ENCODE measurements at places on chromosomes 6 and 20.
A peak's percentile ranks its signal among the peaks of the same experiment; 100 is the strongest.

- DNase-seq: no peak
Observed at GRCh38 chr20:6956574-6956973, 189.1 kb downstream of the BMP2 start.

GRCh38 chr6:6870921-6871320 lies 236.8 kb upstream of the RREB1 start:
- DNase-seq: no peak

GRCh38 chr20:20731945-20732296 lies 19.5 kb upstream of the RALGAPA2 start:
- no peak for DNase-seq

DNA sequence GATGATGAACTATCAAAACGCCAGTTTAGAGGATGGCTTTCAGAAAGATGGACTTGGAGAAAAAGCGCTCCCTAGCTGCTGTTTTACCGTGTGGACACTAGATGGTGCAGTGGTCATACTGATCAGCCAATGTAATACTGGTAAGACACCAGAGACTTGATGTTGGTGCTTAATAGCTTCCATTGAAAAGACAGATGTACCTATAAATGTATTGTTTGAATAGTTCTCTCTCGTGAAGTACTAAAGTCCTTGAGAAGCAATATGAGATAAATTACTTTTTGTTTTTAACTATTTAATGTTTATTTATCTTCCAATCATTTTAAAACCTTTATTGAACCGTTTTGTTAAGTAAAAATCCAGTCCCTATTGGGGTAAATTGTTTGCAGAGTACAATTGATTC lies 63.9 kb upstream of the FUCA2 start:
- peak; percentile 77 for DNase-seq

Data from activated CD4-positive, alpha-beta T cell treated with anti-CD3 and anti-CD28 coated beads, Interleukin-10, Interleukin-2, amounts not matched to agents 100 ng/mL and 50 ng/mL, durations not matched to agents 16 hours and 8 hours (primary cell).